Activated CD4-positive, CD25-positive, alpha-beta regulatory T cell (primary cell): ENCODE measurements at places on chromosomes 16 and 17.

DNA sequence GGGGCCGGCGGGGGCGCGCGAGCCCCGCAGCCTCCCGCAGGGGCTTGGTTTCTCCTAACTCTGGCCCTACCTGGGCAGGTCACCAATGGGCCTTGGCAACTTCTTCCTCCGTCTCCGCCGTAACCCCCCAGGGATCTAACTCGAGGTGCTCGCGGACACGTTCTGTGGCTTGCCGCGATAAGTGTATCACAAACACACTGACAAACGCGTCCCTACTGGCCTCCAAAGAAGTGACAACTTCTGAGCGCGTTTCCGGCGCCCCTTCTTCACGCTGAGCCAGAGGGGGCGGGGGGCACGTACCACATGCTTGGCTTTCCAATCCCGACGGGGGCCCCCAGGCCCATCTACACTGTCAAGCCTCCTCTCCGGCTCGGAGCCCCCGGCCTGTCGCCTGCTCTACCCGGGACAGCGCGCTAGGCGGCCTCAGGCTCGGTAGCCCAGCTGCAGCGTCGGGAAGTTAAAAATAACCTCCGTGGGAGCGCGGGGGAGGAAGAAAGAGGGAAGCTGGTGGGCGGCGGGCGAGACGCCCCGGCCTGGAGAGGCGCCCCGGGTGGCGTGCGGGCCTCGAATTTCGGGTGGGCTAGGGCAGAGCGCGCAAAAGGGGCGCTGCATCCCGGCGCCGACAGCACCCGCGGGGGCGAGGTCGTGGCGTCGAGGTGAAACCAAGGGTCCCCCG, 725 bp upstream of the SPHK1 start:
- DNase-seq = no peak

- DNase-seq = no peak
Measured at GRCh38 chr17:58289869-58290268, 9.1 kb upstream of the MPO start.

- no peak for DNase-seq
Measured at GRCh38 chr17:77492446-77493237, 351.9 kb downstream of the SEC14L1 start.

DNA sequence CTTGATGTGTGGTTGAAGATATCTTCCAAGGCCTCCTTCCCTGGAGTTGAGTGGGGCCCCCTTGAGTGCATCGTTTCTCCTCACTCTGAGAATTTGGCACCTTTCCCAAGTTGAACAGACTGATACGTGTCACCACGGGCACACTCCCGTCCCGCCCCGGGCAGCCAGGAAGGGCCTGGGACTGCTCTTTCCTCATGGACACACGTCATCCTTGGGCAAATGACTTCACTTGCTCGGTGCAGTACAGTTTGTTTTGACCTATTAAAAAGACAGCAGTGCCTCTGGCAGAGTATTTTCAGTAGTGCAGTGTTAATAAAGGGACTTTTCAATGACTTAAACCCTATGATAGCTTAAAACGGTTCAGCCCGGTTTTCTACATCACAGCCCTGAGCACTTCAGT, 59.9 kb downstream of the SEC14L1 start:
- DNase-seq = no peak

DNA sequence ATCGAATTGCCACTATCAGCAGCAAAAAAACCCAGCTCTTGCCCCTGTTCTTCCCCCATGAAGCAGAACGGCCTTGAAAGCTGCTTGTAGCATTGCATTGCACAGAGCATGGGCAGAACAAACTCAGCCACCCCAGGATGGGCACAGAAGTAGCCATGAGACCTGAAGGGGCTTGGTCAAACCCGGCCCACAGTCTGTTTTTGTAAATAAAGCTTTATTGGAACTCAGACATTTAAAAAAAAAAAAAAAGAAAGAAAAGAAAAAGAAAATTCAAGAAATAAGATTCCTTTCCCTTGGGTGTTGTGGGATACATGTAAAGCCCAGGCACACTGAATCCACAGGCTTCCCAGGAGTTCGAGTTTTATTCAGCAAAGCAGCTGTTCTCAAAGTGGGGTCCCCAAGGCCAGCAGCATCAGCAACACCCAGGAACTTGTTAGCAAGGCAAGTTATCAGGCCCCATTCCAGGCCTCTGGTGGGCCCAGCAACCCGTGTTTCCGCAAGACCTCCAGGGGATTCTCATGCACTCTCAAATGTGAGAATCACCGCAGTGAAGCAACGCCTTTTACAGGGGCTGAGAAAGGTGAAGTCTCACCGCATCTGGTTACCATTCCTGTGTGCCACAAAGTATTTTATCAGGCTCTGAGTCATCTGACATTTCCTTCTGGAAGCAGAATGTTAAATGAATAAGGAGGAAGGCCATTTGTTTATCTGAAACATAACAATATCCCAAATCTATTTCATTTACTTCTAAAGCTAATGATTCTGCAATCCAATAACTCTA, 108.2 kb downstream of the SLC39A11 start:
- DNase-seq = no peak

GRCh38 chr16:84925092-84925772, 86.1 kb downstream of the ZDHHC7 start:
- peak; percentile 58 for DNase-seq

- no peak for DNase-seq
Measured at GRCh38 chr17:83170571-83171260, 91.3 kb downstream of the METRNL start.

GRCh38 chr16:1918351-1919326, at the start of gene HS3ST6:
Gene HS3ST6 (minus strand): TSS chr16:1918415. CDS start chr16:1918323, 92 bp downstream.
- no peak for DNase-seq

DNA sequence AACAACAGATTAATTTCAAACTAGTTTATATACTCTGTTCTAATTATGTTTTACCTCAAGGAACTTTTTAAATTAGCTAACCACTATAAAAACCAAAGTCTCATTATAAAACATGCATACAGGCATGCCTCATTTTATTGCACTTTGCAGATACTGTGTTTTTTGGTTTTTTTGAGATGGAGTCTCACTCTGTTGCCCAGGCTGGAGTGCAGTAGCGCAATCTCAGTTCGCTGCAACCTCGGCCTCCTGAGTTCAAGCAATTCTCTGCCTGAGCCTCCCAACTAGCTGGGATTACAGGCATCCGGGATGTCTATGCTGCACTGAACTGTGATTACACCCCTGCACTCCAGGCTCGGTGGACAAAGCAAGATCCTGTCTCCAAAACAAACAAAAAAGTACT, 8.8 kb upstream of the JPT1 start:
- no peak for DNase-seq

DNA sequence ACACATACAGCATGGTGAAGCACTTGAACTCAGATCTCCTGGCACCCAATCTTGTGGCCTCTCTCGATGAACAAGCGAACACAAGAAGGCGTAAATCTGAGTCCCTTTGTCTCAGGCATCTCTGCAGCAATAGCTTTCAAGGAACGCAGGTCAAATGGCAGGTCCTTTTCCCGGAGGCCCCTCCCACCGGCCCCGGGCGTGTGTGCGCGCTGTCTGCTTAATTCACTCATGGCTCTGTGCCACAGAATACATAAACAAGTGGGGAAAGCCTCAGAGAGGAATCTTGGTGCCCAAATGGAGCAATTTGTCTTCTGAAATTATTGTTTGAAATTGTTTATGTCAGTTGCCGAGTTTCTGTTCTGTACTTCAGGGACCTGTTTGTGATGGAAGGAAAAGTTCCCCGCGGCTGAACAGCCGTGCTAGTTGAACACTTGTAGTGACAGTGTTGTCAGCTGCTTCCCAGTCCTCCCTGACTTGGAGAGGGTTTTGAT, 14.8 kb downstream of the MYOCD start:
- no peak for DNase-seq

GRCh38 chr17:31798205-31798724, 60.8 kb downstream of the COPRS start:
- no peak for DNase-seq

DNA sequence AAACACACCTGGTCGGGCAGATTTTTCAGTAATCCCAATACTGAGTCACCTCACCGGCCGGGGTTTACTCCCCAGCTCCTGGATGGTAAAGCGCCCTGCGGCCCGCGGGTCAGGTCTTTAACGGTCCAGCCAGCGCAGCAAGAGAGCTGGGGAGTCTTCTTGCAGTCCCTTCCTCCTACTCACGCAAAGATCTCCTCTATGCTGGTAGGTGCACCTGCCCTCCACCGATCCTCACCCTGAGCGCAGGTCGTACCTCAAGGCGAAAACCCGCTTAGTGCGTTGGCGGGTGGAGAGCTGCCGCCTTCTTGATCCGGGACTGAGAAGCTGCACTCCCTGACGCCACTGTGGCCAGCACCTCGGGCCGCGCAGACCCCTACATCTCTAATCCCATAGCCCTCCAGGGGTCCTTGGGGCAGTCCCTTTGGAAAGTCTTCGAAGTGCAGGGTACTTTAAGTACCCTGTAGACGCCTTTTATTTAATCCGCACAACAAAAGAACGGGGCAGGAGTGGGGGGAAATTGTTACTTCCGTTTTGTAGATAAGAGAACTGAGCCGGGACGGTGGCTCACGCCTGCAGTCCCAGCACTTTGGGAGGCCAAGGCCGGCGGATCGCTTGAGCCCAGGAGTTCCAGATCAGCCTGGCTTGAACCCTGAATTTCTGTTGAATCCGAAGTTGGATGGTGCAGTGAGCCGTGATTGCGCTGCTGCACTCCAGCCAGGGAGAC, 10.4 kb upstream of the HOXB13 start:
- DNase-seq = no peak

DNA sequence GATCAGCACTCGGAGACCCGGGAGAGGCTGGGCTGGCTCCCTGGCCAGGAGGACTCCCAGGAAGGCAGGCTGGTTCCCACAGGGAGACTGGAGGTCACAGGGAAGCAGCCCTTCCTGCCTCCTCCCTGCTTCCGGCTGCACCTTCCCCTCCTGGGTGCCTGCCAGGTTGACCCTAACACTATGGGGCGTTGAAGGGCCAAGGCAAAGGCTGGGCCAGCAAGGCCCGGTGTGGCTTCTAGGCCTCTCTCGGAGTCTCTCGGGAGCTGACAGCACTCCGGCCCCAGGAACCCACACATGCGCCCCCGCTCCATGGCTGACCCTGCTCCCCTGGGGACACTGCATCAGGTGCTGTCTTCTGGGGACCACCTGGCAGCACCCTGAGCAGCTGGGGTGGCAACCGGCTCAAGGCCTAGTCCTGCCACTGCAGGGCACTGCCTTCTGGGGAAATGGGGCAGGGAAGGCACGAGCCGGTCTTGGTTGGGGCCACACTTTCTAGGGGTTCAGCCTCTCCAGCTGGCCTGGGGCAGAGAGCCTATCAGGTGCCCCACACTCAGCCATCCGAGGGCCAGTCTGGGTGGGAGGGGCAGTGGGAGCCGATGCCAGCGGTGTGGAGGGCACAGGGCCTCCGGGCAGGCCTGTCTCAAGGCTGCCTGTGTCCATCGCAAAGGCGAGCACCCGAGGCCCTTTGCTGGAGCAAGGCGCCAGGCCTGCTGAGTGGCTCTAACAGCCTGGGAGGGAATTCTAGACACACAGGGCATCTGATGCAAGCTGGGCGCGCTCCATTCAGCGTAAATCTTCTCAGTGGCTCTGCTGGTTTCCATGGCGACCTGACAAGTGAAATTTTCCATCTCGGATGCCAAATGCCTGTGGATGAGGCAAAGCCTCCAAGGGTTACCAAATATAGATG, 5.6 kb upstream of the MTSS2 start:
- DNase-seq = no peak

- no peak for DNase-seq
Measured at GRCh38 chr17:77148077-77148939, 7.5 kb downstream of the SEC14L1 start.

- DNase-seq = no peak
Measured at GRCh38 chr16:55943267-55943666, 68.1 kb upstream of the CES5A start.

DNA sequence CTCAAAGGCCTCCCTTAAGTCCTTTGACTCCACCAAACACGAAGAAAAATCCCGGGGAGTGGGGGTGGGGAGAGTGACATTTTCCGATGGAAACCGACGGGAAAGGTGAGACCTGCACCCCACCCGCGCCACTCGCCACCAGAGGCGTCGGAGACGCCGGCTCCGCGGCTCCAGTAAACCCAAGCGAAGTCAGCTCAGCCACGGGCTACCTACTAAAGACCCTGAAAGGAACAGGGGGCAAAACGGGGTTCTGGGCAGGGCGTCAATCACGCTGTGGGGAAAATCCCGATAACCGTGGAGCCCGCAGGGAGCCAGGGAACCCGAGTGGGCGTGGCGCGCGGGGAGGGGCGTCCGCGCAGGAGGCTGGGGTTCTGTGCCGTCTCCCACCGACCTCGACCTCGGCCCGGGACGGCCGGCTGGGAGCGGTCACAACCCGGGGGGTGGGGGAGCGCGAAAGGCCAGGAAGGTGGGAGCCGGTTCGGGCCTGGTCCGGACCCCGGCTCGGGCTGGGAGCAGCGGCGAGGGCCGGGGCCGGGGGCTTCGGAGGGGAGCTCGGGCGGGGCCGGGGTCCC, 565 bp downstream of the WDR45B start:
- DNase-seq = peak; percentile 13

GRCh38 chr16:57845115-57845514, 42.8 kb upstream of the KIFC3 start:
- DNase-seq = no peak

- no peak for DNase-seq
Measured at GRCh38 chr17:39410279-39410678, 8.9 kb upstream of the FBXL20 start.

- DNase-seq = no peak
Measured at GRCh38 chr17:33966410-33967059, 288.6 kb upstream of the CCL2 start.
